ENCODE measurements at places on chromosomes 12 and 14.

- no peak for DNase-seq
Measured at GRCh38 chr12:94707892-94708291, 57.5 kb upstream of the TMCC3 start.

- DNase-seq, result no peak
Measured at GRCh38 chr12:119378903-119379302, 44.4 kb downstream of the CCDC60 start.

DNA sequence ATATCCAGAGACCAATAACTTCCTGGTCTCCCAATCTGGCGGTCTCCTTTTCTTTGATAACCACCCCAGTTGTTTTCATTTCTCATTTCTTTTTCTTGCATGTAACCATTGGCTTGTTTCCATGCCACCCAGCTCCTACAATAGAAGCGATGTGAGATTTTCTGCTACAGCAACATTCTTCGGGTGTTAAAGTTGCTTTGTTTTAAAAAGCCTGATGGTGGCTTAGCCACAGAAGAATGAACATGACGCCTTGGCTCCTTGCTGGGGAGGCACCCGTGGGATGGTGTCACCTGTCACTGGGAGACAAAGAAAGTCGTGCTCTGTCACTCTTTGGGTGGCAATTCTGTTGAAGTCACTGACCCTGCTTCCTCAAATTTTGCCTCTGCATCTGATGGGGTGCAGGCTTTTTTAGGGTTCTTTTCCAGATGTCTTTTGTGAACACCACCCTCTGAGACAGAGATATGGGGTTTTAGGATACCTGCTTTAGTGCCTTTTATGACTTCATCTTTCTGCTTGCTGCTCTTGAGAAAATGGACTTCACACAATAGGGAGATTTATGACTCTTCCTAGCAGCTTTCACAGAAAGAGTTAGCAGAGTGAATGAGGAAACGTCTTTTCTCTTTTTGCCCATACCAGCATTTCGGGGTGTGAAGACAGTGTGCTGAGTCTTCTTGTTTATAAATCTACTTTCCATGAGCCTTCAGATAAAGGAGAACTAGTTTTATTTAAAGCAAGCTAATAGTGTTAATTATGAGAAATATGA lies 265.3 kb upstream of the TBX3 start:
- DNase-seq, result no peak

GRCh38 chr14:44215660-44216059 lies 291.4 kb downstream of the FSCB start:
- DNase-seq, result no peak

GRCh38 chr12:24482882-24483604 lies 465.9 kb downstream of the BCAT1 start:
- no peak for DNase-seq

GRCh38 chr12:26948309-26948708 lies 10.0 kb downstream of the FGFR1OP2 start:
- DNase-seq, result peak; percentile 34
